Muscle of arm (tissue), 14 donors: ENCODE measurements at places on chromosomes 1 and 21. TPM values are rescaled to one million over a fixed set of nuclear protein-coding genes. Genes with fewer than 3 reads are reported as not detected.

- DNase-seq, result peak; percentile 74
Observed at GRCh38 chr21:42145569-42146272, 73.2 kb upstream of the ABCG1 start.

GRCh38 chr1:15968172-15968571 is 7.7 kb downstream of the ZBTB17 start:
- no peak for DNase-seq

- DNase-seq, result no peak
Observed at GRCh38 chr1:19412654-19413053, 72.7 kb downstream of the CAPZB start.

- DNase-seq, result no peak
Observed at GRCh38 chr1:234897754-234898454, 230.7 kb downstream of the TOMM20 start.

- no peak for DNase-seq
Observed at GRCh38 chr1:46466477-46467182, 23.0 kb upstream of the DMBX1 start.

- no peak for DNase-seq
Observed at GRCh38 chr1:3049164-3049563, 19.8 kb upstream of the PRDM16 start.

The AMY2A gene
- not detected for polyA plus RNA-seq
